ENCODE measurements at places on chromosomes 12 and 14. TPM values are rescaled to one million over a fixed set of nuclear protein-coding genes. Genes with fewer than 3 reads are reported as not detected.

The ZNF26 gene
- total RNA-seq, result 30.0 TPM

The KRT5 gene
- not detected for total RNA-seq

The CLEC4A gene
- total RNA-seq, result 1.4 TPM

The FOXG1 gene
- not detected for total RNA-seq

The IL31 gene
- not detected for total RNA-seq

The LRRC9 gene
- not detected for total RNA-seq

The TAS2R46 gene
- 0.71 TPM for total RNA-seq

The MAP3K9 gene
- total RNA-seq, result 7.8 TPM

DNA sequence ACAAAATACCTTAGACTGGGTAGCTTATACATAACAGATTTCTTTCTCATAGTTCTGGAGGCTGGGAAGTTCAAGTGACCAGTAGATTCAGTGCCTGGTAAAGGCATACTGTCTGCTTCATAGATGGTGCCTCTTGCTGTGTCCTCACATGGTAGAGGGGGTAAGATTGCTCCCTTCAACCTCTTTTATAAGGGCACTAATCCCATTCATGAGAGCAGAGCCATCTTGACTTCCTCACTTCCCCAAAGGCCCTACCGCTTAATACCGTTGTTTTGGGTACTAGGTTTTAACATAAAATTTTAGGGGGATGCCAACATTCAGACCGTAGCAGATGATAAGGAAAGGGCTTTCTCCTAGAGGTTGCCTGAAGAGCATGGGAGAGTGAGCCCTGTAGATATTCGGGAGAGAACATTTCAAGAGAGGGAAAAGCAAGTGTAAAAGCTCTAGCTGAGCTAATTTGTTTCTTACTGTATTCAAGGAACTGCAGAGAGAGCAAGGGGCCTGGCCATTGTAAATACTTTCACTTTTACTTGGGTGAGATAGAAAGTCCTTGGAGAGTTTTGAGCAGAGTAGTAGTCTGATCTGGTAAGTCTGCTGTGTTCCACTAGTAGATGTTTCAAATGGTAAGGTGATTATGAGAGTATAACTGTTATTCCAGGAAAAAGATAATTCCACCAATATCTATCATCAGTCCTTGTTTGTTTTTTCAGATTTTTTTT is 27.3 kb downstream of the FRS2 start:
- no peaks in the 10 kb centered on the region for H3K36me3 ChIP-seq
- H3K4me1 ChIP-seq, result peaks cover 65% of the 10 kb centered on the region
- H3K27ac ChIP-seq, result peak overlapping the region; percentile 49
- no peaks in the 10 kb centered on the region for H3K27me3 ChIP-seq
- no peak for DNase-seq

GRCh38 chr12:93229494-93230325 is 148.0 kb upstream of the NUDT4 start:
- no peak overlapping the region for H3K27ac ChIP-seq
- H3K36me3 ChIP-seq, result no peaks in the 10 kb centered on the region
- peaks cover 2% of the 10 kb centered on the region for H3K27me3 ChIP-seq
- H3K4me3 ChIP-seq, result no peak overlapping the region
- peaks cover under 1% of the 10 kb centered on the region for H3K4me1 ChIP-seq
- DNase-seq, result no peak

- DNase-seq, result peak; percentile 67
- H3K36me3 ChIP-seq, result no peaks in the 10 kb centered on the region
- peaks cover 4% of the 10 kb centered on the region for H3K4me1 ChIP-seq
- H3K27ac ChIP-seq, result no peak overlapping the region
Observed at GRCh38 chr12:49296034-49296835, 1.3 kb downstream of the PRPH start.

DNA sequence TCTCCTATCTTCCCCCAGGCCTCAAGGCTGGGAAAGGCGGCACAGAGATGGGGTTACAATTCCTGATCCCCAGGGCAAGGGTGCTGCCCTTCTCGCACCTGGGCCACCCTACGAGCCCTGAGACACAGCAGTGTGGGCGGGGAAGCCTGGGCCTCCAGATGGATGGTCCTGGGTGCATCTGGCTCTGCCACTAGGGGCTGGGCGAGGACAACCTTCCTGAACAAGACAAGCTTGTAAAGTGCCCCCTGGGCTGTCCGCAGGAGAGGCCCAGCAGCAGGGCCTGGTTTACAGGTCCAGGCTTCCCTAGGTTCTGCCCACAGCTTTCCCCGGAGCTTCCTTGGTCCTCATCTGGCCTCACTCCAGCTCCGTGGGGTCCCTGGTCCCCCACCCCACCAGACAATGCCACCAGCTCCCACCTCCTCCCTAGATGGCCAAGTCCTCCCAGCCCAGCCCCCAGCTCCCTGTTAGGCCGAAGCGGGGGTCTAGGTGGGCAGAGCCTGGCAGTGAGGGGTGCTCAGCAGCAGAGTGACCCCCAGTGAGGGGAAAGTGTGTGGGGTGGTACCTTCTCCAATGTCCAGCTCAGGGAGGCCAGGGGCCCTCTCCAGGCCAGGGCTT is 8.9 kb downstream of the ARL6IP4 start:
- H3K27me3 ChIP-seq, result no peaks in the 10 kb centered on the region
- peaks cover 6% of the 10 kb centered on the region for H3K4me1 ChIP-seq
- H3K4me3 ChIP-seq, result no peak overlapping the region
- no peak overlapping the region for H3K27ac ChIP-seq
- DNase-seq, result no peak
- peaks cover 7% of the 10 kb centered on the region for H3K36me3 ChIP-seq

- H3K27ac ChIP-seq, result peak overlapping the region; percentile 90
- H3K36me3 ChIP-seq, result no peaks in the 10 kb centered on the region
- DNase-seq, result no peak
- H3K27me3 ChIP-seq, result no peaks in the 10 kb centered on the region
- H3K4me1 ChIP-seq, result peaks cover 54% of the 10 kb centered on the region
Observed at GRCh38 chr12:47397664-47398281, 308.1 kb downstream of the RPAP3 start.

GRCh38 chr12:19248929-19249602 is 119.5 kb downstream of the PLEKHA5 start:
- H3K4me1 ChIP-seq, result no peaks in the 10 kb centered on the region
- H3K27ac ChIP-seq, result no peak overlapping the region
- H3K27me3 ChIP-seq, result no peaks in the 10 kb centered on the region
- H3K4me3 ChIP-seq, result no peak overlapping the region
- no peaks in the 10 kb centered on the region for H3K36me3 ChIP-seq

DNA sequence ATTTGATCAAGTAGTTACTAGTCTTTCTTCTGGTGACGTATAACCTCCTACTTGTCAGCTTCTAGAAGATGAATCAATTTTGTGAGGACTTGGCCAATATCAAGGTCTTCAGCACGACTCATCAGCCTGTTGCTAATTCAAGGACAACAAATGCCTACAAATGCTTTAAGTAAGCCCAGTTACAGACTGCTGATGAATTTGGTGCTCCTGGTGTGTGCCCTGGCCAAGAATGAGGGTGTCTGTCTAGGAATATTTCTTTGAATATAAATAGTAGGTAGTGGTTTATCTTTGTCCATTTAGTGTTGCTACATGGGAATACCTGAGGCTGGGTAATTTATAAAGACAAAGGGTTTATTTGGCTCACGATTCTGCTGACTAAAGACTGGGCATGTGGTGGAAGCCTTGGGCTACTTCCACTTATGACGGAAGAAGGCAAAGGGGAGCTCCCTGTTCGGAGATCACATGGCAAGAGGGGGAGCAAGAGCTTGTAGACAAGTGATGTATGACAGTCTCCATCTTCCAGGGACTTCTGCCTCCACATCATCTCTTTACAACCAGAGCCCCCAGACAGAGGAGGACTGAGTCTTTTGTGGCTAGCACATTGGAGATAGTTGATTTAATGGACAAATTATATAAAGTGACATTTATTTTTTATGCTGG is 180.2 kb downstream of the CRADD start:
- no peaks in the 10 kb centered on the region for H3K27me3 ChIP-seq
- H3K36me3 ChIP-seq, result peaks cover 8% of the 10 kb centered on the region
- H3K4me3 ChIP-seq, result no peak overlapping the region
- H3K27ac ChIP-seq, result no peak overlapping the region
- H3K4me1 ChIP-seq, result no peaks in the 10 kb centered on the region

- no peak overlapping the region for H3K27ac ChIP-seq
- DNase-seq, result no peak
- H3K36me3 ChIP-seq, result no peaks in the 10 kb centered on the region
- peaks cover 21% of the 10 kb centered on the region for H3K27me3 ChIP-seq
Observed at GRCh38 chr12:108357834-108358579, 18.9 kb upstream of the CMKLR1 start.

DNA sequence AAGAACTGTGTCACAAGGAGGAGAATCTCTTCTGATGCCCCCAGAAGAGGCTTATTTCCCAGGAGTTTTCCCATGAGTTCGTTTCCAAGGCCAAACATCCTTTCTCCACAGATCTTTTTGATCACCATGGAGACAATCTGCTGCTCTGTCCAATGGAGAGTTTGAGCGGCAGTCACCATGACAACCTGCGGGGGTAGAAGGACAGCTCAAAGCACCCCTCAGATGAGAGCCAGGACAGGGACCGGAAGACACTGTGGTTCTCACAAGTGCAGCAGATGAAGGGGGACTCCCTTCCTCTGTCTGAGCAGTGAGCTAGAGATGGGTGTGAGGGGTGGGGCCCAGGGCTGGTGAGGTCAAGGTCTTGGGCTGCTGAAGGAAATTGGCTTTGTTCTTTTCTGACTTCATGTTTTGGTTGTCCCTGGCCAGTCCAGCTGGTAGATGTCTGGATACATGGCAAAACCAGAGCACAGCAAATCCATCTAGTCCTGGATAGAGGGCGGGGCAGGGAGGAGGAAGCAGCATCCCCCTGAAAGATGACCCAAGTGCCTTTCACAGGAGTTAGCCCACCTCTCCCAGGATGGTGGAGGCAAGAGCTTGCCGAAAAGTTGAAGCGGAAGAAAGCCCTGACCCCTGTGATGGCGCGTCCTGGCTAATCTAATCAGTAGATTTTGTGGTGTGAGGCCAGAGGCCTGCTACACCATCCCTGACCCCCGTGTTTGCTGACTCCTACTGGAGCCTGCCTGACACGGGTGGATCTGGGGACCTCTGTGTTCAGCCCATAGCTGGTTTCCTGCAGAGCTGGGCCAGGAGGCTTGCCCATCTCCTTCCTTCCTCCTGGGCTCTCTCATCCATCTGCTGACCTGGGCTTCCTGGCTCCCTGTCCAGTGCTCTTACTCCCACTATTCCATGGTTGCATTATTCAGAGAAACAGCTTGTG is 24.4 kb downstream of the DHRS2 start:
- H3K36me3 ChIP-seq, result no peaks in the 10 kb centered on the region
- DNase-seq, result no peak
- no peak overlapping the region for H3K4me3 ChIP-seq
- H3K27me3 ChIP-seq, result no peaks in the 10 kb centered on the region

DNA sequence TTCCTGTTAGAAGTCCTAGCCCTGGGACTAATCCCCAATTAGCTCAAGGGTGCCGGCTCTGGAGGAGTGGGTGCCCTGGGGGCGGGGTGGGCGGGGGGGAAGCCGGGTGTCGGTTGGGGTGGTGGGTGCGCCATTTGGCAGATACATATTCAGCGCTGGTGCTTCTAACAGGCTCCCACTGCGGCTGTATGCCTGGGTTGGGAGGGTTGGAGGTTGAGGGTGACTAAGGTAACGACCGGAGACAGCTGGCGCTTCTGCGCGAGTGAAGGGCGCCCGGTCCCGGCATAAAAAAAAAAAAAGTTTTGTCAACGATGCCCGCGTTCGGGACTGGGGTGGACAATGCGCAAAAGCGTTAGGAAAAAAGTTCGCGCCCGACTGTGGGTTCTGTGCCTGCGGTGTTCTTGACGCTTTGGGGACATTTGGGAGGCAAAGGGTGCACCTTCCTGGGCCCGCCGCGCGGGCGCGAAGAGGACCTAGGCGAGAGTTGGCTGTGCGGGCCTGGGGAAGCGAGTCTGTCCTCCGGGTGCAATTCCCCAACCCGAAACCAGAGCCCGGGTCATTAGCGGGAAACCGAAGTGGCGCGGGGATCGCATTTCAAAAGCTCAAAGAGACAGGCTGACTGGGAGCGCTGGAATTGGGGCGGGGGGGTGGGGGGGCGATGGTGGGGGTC is 19.2 kb downstream of the TBX3 start:
- no peak overlapping the region for H3K4me3 ChIP-seq
- DNase-seq, result no peak
- H3K27ac ChIP-seq, result peak overlapping the region; percentile 13

DNA sequence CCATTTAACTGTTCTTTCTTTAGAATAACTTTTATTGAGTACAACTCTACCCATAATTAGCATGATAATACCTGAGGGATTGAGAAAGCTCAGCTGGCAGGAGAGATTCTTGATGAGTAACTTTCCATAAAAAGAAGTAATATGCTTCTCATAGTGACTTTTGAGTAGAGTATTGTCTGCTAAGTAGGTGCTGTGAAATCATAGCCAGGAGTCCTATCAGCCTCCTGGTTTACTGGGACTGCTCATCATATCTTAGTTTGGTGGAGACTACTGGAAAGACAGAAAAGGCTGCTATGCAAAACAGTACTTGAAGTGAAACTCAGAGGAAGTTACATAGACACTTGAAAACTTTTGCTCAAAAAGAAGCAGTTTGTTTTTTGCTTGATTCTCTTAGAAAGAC is 113.3 kb upstream of the ATP2B1 start:
- no peaks in the 10 kb centered on the region for H3K36me3 ChIP-seq
- peaks cover 10% of the 10 kb centered on the region for H3K4me1 ChIP-seq
- no peaks in the 10 kb centered on the region for H3K27me3 ChIP-seq
- H3K27ac ChIP-seq, result no peak overlapping the region
- DNase-seq, result no peak

GRCh38 chr12:105330283-105330930 is at the start of gene C12orf75:
Gene C12orf75 (plus strand): TSS chr12:105330691. CDS start chr12:105330892, 201 bp downstream.
- H3K27ac ChIP-seq, result peak within 1 kb of the TSS; percentile 89
- peaks cover 67% of the 10 kb centered on the region for H3K4me1 ChIP-seq
- no peaks in the 10 kb centered on the region for H3K36me3 ChIP-seq
- H3K4me3 ChIP-seq, result peak within 1 kb of the TSS; percentile 91
- no peaks in the 10 kb centered on the region for H3K27me3 ChIP-seq

- no peak overlapping the region for H3K4me3 ChIP-seq
- DNase-seq, result no peak
- H3K27ac ChIP-seq, result no peak overlapping the region
- H3K36me3 ChIP-seq, result no peaks in the 10 kb centered on the region
Observed at GRCh38 chr14:96582995-96583394, 80.8 kb downstream of the PAPOLA start.

GRCh38 chr12:60112763-60113162 is 516.9 kb downstream of the SLC16A7 start:
- no peak overlapping the region for H3K27ac ChIP-seq
- no peak overlapping the region for H3K4me3 ChIP-seq
- no peaks in the 10 kb centered on the region for H3K36me3 ChIP-seq
- no peaks in the 10 kb centered on the region for H3K27me3 ChIP-seq

Measured in naive thymus-derived CD8-positive, alpha-beta T cell (primary cell).